LHCN-M2 (cell line): ENCODE measurements at places on chromosomes 4 and X.
A peak's percentile ranks its signal among the peaks of the same experiment; 100 is the strongest.

GRCh38 chr4:128718768-128719167 lies 90.7 kb upstream of the JADE1 start:
- DNase-seq: peak; percentile 34

DNA sequence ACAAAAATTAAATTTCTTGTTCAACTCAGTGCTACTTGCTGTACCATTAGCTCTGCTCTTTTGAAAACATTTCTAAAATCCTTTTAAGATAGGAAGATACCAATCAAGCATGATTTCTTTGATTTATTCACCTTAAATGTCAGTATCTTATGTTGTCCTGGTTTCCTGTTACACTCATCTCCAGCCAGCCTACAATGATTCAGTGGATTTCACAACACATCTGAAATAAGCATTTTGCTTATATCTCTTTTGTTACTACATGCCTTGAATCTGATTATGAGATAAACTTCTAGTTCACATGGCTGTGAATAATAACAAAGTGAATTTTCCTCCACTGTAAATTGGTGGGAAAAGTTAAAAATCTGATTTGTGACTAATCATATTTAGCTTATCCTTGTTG lies 112.5 kb upstream of the BMP3 start:
- peak; percentile 52 for DNase-seq

DNA sequence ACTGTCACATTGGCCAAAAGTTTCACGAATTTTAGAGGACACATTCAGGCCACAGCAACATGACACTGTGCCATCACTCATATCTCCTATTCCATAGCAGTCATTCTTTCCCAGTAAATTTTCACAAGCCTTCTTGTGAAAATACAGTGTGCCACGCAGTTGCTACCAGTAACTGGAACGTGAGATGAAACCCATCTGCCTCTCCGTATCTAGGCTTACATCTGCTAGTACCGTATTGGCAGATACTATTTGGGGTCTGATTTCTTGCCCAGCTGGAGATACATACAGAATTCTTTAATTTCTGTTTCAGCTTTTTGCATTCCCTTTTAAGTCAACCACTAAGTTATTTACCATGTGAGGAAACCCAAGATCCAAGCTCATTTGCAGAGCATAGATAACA lies 8.7 kb upstream of the FAM241A start:
- no peak for DNase-seq

GRCh38 chr4:124783847-124784246 lies 71.3 kb upstream of the ANKRD50 start:
- peak; percentile 29 for DNase-seq

DNA sequence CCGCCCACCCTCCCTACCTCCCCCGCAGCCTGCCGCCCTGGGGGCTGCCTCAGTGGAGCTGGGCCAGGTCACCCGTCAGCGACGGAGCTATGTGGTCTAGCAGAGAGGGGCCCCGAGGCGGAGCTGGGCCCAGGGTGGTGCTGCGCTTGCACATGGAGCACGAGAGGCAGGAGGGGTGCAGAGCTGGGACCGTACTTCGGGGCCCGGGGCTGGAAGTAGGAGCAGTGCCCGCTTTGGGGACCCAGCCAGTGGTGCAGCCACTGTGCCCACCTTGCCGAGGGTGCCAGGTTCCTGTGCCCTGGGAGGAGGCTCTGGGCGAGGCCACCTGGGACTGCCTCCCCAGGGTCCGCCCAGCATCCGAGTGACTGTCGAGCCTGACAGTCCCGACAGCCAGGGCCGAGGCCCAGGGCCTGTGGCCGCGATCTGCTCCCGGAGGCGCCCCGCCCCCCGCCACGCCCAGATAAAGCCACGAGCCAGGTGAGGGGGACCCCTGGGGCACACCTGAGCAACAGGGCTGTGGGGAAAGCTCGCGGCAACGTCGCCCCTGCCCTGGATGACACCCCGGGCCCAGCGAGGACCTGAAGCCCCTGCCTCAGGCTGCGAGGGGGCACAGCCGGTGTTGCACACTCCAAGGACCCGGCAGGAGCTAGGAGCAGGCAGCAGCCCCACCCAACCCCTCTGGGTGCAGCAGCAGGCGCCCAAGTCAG lies 117.5 kb downstream of the DNAAF6 start:
- DNase-seq: no peak

GRCh38 chr4:111323916-111324315 lies 701.0 kb upstream of the PITX2 start:
- peak; percentile 47 for DNase-seq

GRCh38 chrX:112636288-112636687 lies 43.5 kb downstream of the LHFPL1 start:
- DNase-seq: no peak

DNA sequence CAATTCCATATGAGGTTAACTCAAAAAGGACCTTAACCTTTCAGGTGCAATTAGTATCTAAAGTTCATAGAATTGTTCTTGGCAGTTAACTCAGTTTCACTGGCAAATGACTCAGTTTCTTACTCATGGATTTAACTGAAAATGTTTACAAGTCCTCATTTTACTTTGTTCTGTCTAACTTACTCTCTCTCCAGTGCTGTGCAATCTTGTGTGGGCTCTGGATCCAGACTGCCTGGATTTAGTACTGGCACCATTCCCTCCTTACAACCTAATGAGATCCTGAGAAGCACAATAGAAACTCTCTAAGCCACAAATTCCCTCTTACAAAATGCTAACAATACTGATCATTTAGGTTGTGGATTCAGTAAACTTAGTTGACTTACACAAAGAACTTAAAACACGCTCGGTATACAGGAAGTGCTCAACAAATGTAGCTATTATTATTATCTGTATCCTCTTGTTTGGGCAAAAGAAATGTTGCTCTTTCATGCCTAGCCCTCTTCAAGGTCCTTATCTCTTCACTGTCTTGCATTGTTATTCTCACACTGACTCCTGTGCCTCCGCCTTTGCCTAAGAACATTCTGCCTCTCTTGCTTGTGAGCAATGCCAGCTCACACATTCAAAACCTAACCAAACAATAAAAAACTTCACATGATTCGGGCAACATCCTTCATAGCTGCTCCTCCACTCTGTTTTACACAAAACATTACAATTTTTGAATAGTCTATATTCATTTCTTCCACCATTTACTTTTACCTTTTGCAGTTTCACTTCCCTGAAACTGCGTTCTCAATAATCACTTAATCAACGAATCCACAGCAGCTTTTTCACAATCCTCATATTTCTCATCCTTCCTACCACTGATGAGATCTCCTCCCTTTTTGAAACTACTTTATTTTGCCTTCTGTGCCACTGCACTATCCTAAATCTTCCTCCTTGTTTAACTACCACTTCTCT lies 91.8 kb downstream of the PDE5A start:
- DNase-seq: peak; percentile 26

- no peak for DNase-seq
These were observed 30.9 kb upstream of the CDKN2AIP start for GRCh38 chr4:183413234-183414200.

GRCh38 chrX:149493567-149494562 lies 11.2 kb downstream of the IDS start:
- DNase-seq: peak; percentile 32

- no peak for DNase-seq
These were observed 63.9 kb upstream of the NLGN4X start for GRCh38 chrX:6292599-6292998.

- DNase-seq: no peak
These were observed 1.1 kb downstream of the LAGE3 start for GRCh38 chrX:154477891-154478477.

GRCh38 chrX:140164391-140164790 lies 199.1 kb upstream of the CXorf66 start:
- DNase-seq: no peak

- no peak for DNase-seq
These were observed 4.5 kb downstream of the CXXC4 start for GRCh38 chr4:104490096-104490769.

- no peak for DNase-seq
These were observed 472.0 kb downstream of the IQCM start for GRCh38 chr4:149343614-149344013.

DNA sequence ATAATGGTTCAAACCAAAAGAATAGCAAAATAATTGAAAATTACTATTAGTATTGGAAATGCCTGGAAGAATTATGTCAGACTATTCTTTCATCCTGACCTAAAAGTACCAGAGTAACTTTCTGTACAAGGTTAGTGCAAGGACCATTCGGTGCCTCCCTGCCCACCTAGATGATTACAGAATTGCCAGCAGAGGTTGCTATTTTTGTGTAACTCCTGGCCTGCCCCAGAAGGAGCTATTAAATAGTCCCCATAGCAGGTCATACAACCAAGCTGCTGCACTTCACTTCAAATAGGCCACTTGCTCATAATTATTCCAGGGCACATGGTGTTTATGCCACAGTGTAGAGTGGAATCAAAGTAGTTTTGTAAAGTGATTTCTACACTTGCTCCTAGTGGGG lies 831.1 kb upstream of the PABPC4L start:
- DNase-seq: no peak

DNA sequence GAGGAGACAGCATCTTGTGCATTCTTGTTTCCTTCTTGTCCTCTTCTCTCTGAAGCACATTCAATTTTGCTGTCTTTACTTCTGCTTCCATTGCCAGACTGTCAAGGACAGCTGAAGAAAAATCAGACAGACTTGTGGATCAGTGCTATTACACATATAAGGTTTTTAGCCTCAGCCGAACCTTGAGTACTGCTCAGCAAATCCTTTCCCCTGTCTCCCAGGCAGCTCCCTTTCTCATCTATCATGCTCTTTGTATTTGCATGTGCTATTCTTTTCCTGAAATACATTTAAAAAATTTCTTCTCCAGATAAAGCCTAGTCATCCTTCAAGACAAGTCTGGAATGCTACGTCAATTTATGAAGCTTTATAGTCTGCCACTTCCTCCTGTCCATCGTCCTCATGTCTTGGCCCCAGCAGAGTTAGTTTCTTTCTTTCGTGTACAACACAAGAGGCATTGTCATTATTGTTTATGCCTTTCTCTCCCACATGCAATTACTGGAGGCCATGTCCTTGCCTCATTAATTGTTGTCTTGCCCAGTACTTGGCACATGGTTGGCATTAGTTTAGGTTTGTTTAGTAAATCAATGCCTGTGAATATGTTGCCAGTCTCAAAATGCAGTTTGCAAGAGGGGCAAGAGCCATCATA lies 45.1 kb downstream of the ADGRL3 start:
- DNase-seq: no peak

DNA sequence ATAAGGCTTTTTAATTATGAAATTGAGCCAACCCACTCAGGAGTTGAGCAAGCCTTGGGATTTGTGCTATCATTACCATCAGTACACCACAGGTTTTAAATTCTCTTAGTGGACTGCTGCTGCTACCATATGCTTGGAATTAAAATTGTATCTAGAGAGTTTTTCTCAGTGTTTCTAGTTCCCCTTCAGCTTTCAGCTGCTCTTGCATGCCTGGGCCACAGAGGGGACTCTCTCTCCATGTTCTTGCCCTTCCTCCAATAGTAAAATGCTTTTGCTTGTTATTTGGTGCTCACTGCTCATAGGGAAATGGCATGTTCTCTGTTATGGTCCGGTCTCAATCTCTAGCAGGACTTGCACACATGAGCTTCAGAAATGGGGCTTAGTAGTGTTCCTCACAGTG lies 101.9 kb downstream of the IGSF1 start:
- no peak for DNase-seq

DNA sequence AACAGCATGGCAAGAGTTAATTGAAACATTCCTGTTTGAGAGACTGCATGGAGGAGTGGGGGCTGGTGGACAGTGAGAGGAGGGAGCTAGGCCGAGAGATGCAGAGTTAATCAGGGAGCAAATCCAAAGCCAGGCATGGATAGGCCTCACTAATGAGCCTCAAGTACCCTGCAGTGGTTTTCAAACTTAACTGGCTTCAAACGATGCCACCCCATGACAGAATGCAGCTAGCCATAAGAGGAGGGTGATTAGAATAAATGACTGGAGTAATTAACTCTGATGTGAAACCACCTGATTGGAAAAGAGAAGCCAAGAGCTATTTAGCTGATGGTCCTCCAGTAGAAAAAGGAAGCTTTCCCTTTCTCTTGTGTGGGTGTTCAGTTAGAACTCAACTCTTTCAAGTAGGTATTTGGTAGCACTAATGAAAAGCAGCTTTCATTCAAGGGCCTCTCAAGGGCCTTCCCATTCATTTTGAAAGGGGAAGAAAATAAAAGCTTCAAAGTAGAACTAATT lies 215.4 kb upstream of the MAB21L2 start:
- DNase-seq: no peak

DNA sequence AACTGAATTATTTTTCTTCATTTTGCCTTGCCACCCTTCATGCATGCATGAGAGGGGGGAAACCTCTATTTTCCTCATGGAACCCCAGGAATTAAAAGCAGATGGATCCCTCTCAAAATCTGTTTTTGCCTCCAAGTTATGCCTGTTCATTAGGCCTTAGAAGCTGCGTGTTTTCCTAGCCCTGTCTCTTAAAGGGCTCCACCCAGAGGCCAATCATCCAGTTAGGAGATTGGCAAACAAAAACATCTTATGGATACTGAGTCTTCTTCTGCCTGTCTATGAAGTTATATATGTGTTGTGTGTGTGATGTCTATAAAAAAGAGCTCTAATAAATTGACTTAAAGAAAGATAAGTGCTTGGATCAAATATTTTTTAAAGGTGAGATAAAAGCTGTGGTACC lies 142.9 kb downstream of the ANAPC10 start:
- DNase-seq: no peak

- no peak for DNase-seq
These were observed 135.7 kb downstream of the CNKSR2 start for GRCh38 chrX:21509912-21510311.

DNA sequence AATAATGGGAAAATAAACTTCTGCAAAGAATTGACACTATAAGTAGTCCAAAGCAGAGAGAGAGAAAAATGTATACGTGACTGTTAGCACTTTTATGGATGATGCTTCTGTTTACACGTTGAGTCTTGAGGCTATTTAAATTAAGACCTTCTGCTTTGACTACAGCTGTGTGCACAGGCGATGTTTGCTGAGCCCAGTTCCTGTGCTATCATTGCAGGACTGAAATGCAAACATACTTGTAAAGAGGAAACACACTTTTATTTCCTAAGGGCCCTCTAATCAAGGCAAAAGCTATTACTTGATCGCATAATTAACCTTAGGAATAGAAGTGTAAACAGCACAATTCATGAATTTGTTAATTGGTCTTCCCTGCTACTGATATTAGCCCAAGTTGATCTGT lies 226.9 kb downstream of the FBXW7 start:
- DNase-seq: no peak

DNA sequence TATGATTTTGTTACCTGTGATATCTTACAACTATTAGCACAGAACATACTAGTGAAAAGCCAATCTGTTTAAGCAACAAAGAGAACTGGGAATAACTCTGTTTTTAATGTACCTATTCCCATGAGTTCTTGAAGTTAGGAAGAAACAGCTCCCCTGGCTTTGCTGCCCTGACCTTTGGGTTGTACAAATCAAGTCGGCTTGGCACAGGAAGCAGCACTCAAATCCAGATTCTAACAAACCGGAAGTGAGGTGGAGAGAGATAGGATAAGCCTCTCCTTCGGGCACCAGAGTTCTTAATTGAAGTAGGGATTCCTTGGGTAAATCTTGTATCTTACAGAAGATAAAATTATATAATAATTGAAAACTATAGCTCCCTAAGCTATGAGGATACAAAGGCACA lies 144.8 kb upstream of the CPEB2 start:
- DNase-seq: no peak

DNA sequence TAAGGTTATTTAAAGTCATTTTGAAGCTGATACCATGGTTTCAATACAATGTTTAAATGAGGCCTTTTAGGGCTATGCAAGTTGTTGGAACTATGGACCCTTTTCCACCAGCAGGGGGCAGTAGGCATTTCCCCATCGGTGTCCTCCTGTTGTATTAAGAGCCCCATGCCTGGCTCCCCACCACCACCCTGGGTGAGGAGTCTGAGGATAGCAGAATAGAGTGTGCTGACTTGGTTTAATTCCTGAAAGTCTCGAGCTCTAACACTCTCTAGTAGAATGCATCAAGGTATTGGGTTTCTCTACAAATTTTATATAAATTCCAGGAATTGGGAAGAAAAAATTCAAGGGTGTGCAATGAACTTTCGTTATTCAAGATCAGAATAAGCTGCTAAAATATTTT lies 234.8 kb upstream of the JADE1 start:
- peak; percentile 77 for DNase-seq
